ENCODE measurements at places on chromosomes 11 and 22. TPM values are rescaled to one million over a fixed set of nuclear protein-coding genes. Genes with fewer than 3 reads are reported as not detected.

ASPHD2 gene
- 4.5 TPM for total RNA-seq

CCDC188 gene
- not detected for total RNA-seq

CFAP300 gene
- total RNA-seq: 9.1 TPM

PANX2 gene
- 1.5 TPM for total RNA-seq

OR2AG2 gene
- total RNA-seq: not detected

RGL4 gene
- total RNA-seq: not detected

CHRDL2 gene
- not detected for total RNA-seq

SLC29A2 gene
- total RNA-seq: not detected

All from A172 (cell line).